ENCODE measurements at places on chromosomes 3 and 15. TPM values are rescaled to one million over a fixed set of nuclear protein-coding genes. Genes with fewer than 3 reads are reported as not detected.

Gene OCA2
- total RNA-seq, result 1.5 TPM

DNA sequence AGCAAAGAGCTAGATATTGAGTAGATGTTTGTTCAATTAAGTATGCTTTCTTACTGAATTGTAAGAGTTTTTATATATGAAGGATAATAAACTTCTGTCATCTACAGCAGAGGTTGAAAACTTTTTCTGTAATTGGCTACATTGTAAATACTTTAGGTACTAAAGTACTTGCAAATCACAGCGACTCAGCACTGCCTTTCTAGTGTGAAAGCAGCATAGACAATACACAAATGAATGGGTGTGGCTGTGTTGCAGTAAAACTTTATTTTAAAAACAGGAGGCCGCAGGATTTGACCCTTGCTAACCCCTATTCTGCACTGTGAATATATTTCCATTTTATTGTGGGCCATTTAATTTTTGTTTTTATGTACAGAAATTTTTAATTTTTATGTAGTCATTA lies 104.3 kb upstream of the TMC3 start:
- no peak overlapping the region for H3K27ac ChIP-seq
- H3K36me3 ChIP-seq, result no peaks in the 10 kb centered on the region
- no peak overlapping the region for H3K4me3 ChIP-seq
- peaks cover 12% of the 10 kb centered on the region for H3K4me1 ChIP-seq

Gene IRAK2
- total RNA-seq, result 0.97 TPM

- no peak overlapping the region for H3K4me3 ChIP-seq
- H3K36me3 ChIP-seq, result no peaks in the 10 kb centered on the region
- H3K27me3 ChIP-seq, result no peaks in the 10 kb centered on the region
- H3K27ac ChIP-seq, result no peak overlapping the region
- no peaks in the 10 kb centered on the region for H3K4me1 ChIP-seq
Measured at GRCh38 chr15:94256511-94256910, 25.1 kb downstream of the MCTP2 start.

Gene TEX55
- total RNA-seq, result not detected

DNA sequence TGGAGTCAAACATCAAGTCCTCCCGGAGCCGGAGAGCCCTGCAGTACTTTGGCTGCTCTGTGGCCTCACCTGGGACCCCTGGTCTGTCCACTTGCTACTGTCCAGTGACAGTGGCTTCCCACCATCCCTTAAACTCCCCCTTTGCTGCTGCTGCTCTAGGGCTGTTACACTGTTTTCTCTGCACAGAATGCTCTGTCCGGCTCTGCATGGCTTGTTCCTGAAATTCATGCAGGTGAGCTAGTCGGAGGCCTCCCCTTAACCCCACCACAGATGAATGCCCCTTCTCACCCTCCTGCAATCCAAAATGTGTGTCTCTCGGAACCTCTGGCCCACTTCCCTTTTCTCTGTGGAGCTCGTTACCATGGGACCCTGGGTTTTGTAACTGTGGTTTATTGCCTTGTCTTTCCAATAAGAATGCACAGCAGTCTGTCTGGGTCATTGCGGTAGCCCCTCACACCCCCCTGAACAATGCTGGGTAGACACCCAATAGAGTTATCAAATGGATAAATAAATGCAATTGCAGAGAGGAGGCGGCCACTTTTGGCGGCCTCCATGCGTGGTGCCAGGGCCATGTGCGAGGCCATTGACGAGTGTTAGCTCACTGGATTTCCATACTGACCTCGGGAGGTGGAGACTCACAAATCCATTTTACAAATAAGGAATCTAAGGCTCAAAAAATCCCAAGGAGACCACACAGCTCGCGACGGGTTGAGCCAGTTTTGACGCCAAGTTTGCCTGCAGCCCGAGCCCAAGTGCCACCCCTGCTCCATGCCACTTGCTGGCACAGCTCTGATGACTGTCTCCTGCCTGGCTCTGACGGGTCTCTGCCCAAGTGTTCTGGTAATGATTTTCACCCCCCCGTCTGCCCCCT lies 48.5 kb downstream of the RGMA start:
- H3K27me3 ChIP-seq, result no peaks in the 10 kb centered on the region
- H3K4me1 ChIP-seq, result peaks cover 8% of the 10 kb centered on the region
- H3K36me3 ChIP-seq, result peaks cover 20% of the 10 kb centered on the region
- no peak overlapping the region for H3K27ac ChIP-seq

DNA sequence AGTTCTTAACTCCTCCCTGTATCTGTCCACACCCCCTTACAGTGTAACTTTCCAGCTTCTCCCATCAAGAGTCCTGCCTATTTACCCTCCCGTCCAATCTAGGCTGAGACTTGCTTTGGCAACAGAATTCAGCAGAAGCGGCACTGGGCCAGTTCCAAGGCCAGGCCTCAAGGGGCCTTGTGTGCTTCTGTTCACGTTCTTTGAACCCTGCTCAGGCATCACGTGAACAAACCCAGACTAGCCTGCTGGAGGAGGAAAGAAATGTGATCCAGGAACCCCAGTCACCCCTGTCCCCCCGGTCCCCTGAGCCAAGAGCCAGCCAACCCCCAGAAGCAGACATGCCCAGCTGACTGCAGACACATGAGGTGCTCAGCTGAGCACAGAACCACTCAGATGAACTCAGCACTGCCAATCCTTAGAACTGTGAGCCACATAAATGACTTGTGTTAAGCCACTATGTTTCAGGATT lies 76.1 kb upstream of the DCLK3 start:
- H3K27me3 ChIP-seq, result no peaks in the 10 kb centered on the region
- H3K36me3 ChIP-seq, result peaks cover 71% of the 10 kb centered on the region
- peaks cover 2% of the 10 kb centered on the region for H3K4me1 ChIP-seq

DNA sequence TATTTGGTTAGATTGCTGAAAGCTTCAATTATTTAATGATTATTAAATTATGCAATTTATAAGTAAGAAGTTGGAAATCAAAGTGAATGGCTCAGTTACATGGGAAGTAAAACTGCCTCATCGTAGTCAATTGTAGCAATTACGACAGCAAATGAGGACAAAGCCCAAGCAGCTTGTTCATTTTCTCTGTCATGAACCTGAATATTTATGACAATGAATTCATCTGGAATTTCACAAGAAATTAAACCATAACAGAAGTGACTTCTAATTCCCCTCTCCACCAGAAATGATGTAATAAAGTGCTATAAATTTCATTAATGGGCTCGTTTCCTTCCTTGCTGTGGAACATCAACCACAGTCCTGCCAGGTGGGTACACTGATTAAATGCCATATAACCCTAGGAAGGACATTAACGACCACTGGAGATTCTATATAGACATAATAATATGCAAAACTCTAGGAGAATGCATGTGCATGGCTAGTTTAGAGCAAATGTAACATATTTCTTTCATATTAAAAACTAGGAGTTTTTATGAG lies 273.8 kb upstream of the DCBLD2 start:
- no peaks in the 10 kb centered on the region for H3K4me1 ChIP-seq
- no peak overlapping the region for H3K4me3 ChIP-seq
- peaks cover 4% of the 10 kb centered on the region for H3K27me3 ChIP-seq

Gene RAB7A
- total RNA-seq, result 133 TPM

- DNase-seq, result no peak
- H3K36me3 ChIP-seq, result no peaks in the 10 kb centered on the region
- peaks cover 2% of the 10 kb centered on the region for H3K4me1 ChIP-seq
- no peak within 1 kb of the TSS for H3K27ac ChIP-seq
- H3K4me3 ChIP-seq, result no peak within 1 kb of the TSS
Measured at GRCh38 chr3:146605106-146605505, at the start of gene PLSCR5. TSS of gene PLSCR5 (minus strand) at chr3:146605346. CDS start at chr3:146605212, 134 bp downstream.

- H3K36me3 ChIP-seq, result peaks cover 11% of the 10 kb centered on the region
- H3K4me1 ChIP-seq, result peaks cover 26% of the 10 kb centered on the region
- H3K27ac ChIP-seq, result peak overlapping the region; percentile 93
- no peaks in the 10 kb centered on the region for H3K27me3 ChIP-seq
- DNase-seq, result no peak
- H3K4me3 ChIP-seq, result no peak overlapping the region
Measured at GRCh38 chr3:32420126-32421038, 28.7 kb downstream of the CMTM7 start.

- DNase-seq, result no peak
- no peak overlapping the region for H3K4me3 ChIP-seq
- H3K4me1 ChIP-seq, result peaks cover 23% of the 10 kb centered on the region
- no peaks in the 10 kb centered on the region for H3K27me3 ChIP-seq
Measured at GRCh38 chr15:90836296-90836871, 32.0 kb upstream of the FURIN start.

Gene LINGO1
- total RNA-seq, result 16.5 TPM

- no peaks in the 10 kb centered on the region for H3K36me3 ChIP-seq
- no peak overlapping the region for H3K4me3 ChIP-seq
- H3K4me1 ChIP-seq, result peaks cover 6% of the 10 kb centered on the region
- DNase-seq, result no peak
- no peak overlapping the region for H3K27ac ChIP-seq
Measured at GRCh38 chr3:139204728-139205127, 139.1 kb upstream of the MRPS22 start.

DNA sequence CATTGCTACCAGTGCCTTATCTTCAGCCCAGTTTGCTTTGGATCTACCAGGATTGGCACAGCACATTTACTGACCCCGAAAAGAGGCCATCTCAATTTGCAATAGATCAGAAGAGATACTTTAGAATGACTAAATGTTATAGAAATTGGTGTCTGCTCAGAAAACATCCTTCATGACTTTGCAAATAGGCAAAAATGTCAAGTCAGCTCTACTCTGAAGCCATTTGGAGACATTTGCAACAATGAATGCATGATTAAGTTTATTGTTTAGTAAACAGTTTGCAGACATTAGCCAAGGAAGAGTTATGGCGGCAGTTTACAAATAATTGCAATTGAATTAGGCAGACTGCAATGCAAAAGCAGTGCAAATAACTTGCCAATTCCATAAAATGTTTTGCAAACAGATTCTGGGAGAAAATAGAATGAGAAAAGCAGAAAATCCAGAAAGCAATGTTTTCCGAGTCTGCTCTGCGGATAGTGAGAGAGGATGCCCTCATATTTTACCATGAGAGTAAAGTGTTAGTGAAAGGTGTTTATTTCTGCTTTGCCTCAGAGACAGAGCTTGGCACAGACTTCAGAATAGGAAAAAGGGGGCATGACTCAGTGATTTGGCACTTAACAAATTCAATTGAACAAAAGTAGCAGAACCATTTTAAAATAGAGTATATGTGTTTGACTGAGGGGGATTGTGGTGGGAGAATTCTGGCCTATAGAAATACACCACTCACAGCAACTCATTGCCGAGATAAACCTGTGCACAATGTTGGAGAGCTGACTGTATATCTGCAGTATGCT lies 334.9 kb upstream of the NR2F2 start:
- no peaks in the 10 kb centered on the region for H3K27me3 ChIP-seq
- H3K36me3 ChIP-seq, result no peaks in the 10 kb centered on the region
- DNase-seq, result no peak
- no peak overlapping the region for H3K27ac ChIP-seq

Gene ALG3
- 36.0 TPM for total RNA-seq

DNA sequence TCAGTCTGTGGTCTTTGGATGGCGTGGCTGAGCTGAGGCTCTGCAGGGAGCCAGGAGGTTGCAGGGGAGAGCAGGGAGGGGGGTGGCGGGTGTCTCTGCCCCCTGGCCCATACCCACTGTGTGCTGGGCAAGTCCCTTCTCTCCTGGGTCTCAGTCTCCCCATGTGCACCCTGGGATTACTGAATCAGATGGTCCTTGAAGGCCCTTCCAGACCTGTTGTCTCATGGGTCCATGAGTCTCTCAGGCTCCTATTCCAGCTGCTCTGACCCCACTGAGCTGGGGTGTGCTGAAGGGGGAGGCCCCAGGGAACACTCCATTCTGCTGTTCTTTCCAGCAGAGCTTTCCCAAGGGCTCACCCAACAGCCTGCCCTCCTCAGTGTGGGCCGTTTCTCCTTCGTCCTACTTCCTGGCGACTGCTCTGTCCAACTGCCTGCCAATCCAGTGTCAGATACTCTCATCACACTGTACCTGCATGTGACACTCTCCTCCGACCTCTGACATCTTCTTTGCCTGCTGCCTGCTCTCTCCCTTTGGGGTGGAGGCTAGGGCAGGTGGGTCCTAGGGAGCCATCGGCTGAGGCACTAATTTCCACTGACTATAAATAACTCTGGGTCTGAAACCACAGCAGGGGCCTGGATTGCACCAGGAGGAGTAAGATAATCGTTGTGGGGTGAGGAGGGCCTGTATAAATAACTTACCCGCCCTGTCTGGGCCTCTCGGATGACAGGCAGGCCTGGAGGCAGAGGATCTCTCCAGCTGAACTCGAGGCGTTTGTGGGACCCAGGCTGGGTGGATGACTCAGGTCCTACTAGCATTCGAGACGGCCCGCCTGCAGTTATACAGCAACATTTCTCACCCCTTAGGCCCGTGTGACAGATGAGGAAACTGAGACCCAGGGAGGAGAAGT lies 67.1 kb downstream of the ATP2B2 start:
- peaks cover 15% of the 10 kb centered on the region for H3K27me3 ChIP-seq
- no peak overlapping the region for H3K27ac ChIP-seq
- H3K4me3 ChIP-seq, result no peak overlapping the region
- no peaks in the 10 kb centered on the region for H3K36me3 ChIP-seq

Gene MOBP
- total RNA-seq, result not detected

GRCh38 chr3:109265295-109265694 lies 51.0 kb downstream of the DPPA2 start:
- H3K4me3 ChIP-seq, result no peak overlapping the region
- H3K36me3 ChIP-seq, result no peaks in the 10 kb centered on the region
- H3K27ac ChIP-seq, result no peak overlapping the region
- H3K4me1 ChIP-seq, result peaks cover 7% of the 10 kb centered on the region
- DNase-seq, result no peak

DNA sequence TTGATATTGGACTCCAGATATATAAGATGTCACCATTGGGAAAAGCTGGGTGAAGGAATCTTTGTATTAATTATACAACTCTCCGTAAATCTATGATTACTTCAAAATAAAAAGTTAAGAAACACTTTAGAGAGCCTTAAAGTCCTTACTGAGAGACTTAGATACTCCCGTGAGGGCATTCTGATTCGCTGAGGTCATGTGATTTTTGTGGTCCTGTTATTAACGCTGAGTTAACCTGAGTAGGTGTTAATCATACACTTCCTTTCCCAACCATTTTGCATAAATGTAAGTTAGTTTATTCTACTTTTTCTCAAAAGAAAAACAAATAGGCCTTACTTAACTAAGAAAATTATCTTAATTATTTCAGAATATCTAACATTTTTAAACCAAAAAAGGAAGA lies 67.1 kb upstream of the LMOD3 start:
- DNase-seq, result no peak
- no peaks in the 10 kb centered on the region for H3K4me1 ChIP-seq
- no peaks in the 10 kb centered on the region for H3K27me3 ChIP-seq
- H3K27ac ChIP-seq, result peak overlapping the region; percentile 71
- peaks cover 37% of the 10 kb centered on the region for H3K36me3 ChIP-seq

- H3K4me3 ChIP-seq, result no peak overlapping the region
- peak overlapping the region; percentile 34 for H3K27ac ChIP-seq
- H3K36me3 ChIP-seq, result peaks cover 2% of the 10 kb centered on the region
- H3K4me1 ChIP-seq, result peaks cover 23% of the 10 kb centered on the region
- no peaks in the 10 kb centered on the region for H3K27me3 ChIP-seq
Measured at GRCh38 chr15:80068578-80068977, 9.1 kb downstream of the ZFAND6 start.

Gene ZPLD1
- not detected for total RNA-seq

GRCh38 chr15:72936691-72937679 lies 115.3 kb upstream of the NEO1 start:
- H3K27ac ChIP-seq, result no peak overlapping the region
- peaks cover 23% of the 10 kb centered on the region for H3K27me3 ChIP-seq
- no peak for DNase-seq
- no peaks in the 10 kb centered on the region for H3K4me1 ChIP-seq

- DNase-seq, result no peak
- peaks cover 30% of the 10 kb centered on the region for H3K4me1 ChIP-seq
- H3K4me3 ChIP-seq, result no peak overlapping the region
- no peaks in the 10 kb centered on the region for H3K36me3 ChIP-seq
- H3K27ac ChIP-seq, result no peak overlapping the region
Measured at GRCh38 chr3:46579756-46580286, 13.7 kb upstream of the LRRC2 start.

All from mesothelial cell of epicardium (in vitro differentiated cells).